Foreskin keratinocyte (primary cell): ENCODE measurements at places on chromosomes 4 and X.

GRCh38 chrX:111585337-111585736, 73.9 kb downstream of the SERTM2 start:
- no peak for DNase-seq

- peak; percentile 16 for DNase-seq
These were observed 3.2 kb downstream of the TIGD4 start for GRCh38 chr4:152776352-152776751.

GRCh38 chrX:21699136-21699535, 41.0 kb upstream of the KLHL34 start:
- no peak for DNase-seq

GRCh38 chr4:94978904-94979303, 221.1 kb downstream of the BMPR1B start:
- DNase-seq: no peak

GRCh38 chrX:68710870-68711576, 63.6 kb downstream of the STARD8 start:
- peak; percentile 33 for DNase-seq

DNA sequence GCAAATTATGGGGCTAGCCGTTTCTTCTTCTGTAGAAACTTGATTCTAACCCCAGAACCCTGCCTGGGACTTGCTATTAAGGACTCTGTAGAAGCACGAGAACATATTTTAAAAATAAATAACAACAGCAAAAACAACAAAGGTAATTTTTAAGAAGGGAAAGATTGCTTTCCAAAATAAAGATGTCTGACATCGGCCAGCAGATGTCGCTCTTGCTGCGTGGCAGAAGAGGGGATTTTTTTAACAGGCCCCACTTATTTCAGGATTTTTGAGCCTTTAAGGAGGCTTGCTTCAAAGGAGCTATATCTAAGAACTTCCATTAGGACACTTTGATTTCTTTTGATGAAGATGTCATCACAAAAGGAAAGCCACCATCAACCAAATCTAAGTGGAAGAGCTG, 62.8 kb upstream of the EGFL6 start:
- no peak for DNase-seq

DNA sequence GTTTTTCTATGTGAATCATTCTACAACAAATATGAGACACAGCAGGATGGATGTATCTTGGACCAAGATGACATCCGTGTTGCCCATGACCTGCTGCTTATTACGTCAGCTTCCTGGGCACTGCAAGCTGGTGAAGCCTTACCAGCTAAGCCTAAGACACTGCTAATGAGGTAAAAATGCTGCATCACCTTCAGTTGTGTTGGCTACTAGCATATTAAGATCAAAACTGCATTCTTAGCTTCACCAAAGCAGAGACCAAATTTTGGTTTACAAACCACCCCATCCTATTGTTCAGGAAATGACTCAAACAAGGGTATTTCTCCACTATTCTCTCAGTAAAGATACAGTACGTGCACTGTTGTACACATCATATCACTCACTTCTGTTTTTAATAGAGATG, 50.3 kb downstream of the MAML3 start:
- DNase-seq: no peak

DNA sequence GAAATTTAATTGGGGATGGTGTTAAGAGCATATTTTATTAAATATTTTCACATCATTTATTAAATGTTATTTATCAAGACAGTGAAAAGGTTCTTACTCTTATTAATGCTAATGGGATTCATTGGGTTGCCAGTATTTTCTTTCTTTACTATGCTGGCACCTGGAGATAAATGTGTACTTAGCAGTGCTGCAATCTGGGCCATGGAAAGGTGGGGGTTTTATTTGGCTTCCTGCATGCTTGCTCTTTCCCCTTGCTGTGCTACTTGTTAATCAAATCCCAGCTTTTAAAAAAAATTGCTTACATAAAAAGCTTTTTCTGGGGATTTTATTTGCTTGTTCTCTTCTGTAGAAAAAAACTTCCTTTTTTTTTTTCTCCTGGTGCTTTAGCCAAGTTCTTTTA, 48.3 kb downstream of the ZAR1 start:
- DNase-seq: no peak

GRCh38 chr4:2179717-2180116, 62.2 kb downstream of the HAUS3 start:
- DNase-seq: no peak

DNA sequence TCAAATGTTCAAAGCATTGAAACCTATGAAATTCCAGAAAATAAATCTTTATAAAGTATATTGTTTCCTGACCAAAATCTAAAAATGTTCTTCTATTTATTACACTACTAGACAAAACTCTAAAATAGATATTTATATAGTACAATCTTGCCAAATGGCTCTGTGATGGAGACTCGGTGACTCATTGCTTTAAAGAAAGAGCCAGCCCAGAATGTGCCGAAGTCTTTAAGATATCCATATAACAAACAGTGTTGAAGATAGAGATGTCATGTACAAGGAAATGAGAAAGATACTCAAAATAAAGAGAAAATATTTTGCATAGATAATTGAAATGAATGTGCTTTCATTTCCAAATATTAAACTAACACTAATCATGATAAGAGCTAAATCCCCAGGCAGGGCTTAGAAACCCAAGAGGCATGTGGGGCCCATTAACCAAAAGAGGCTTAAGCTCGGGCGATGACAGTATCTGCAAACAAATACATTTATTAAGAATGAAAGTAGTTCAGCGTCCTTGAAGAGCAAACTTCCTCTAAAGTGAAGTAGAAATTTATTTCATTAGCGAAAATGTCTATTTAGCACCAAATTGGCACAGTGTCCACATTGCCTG, 102.1 kb upstream of the FAM9B start:
- no peak for DNase-seq

DNA sequence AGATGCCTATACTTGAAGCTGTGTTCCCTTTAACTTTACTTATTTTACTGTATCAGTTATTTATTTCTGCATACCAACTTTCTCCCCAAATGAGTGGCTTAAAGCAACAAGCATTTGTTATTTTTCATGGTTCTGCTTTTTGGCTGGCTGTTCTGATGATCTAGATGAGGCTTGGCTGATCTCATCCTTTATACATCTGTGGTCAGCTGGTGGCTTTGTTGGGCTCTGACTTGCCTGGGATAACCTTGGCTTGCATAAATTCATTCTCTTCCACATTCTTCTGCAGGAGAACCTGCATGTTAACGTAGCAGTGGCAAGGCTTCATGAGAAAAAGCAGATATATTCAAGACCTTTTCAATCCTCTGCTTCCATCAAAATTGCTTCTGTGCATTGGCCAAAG, 1317.6 kb downstream of the ADGRL3 start:
- DNase-seq: peak; percentile 76

- no peak for DNase-seq
These were observed 95.5 kb downstream of the MXRA5 start for GRCh38 chrX:3250966-3251365.

GRCh38 chr4:82865592-82865991, 25.4 kb downstream of the SEC31A start:
- peak; percentile 90 for DNase-seq

DNA sequence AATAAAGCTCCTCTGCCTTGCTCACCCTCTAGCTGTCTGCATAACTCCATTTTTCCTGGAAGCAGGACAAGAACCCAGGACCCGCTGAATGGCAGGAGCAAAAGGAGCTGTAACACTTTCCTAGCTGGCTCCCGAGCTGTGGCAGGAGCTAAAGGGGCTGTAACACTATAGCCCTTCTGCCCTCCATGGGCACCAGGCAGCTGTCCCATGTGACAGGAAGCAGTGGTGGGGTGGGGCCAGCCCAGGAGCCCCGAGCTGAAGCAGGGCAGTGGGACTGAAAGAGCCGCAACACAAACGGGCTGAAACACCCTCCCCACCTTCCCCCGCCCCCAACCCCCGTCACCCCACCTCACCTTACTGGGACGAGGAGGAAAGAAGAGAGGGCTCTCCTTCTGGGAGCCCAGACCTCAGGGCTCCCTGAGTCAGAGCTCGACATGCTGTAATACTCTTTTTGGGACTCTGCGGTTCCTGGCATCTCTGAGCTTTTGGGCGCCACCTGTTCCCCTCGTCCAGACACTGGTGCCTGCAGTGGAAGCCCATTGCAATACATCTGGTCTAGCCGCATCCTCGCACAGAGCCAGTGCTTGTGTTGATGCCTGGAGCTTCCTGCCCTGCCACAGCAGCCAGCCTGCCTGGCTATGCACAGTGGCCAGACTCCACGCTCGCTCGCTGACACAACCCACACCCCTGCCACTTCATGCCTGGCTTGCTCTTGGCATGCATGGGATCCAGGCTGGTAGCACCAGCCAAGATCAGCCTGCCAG, 39.4 kb downstream of the PPM1K start:
- no peak for DNase-seq

- no peak for DNase-seq
These were observed 23.9 kb upstream of the MXD4 start for GRCh38 chr4:2285613-2286381.

- no peak for DNase-seq
These were observed 22.1 kb downstream of the LUZP4 start for GRCh38 chrX:115311601-115312001.

DNA sequence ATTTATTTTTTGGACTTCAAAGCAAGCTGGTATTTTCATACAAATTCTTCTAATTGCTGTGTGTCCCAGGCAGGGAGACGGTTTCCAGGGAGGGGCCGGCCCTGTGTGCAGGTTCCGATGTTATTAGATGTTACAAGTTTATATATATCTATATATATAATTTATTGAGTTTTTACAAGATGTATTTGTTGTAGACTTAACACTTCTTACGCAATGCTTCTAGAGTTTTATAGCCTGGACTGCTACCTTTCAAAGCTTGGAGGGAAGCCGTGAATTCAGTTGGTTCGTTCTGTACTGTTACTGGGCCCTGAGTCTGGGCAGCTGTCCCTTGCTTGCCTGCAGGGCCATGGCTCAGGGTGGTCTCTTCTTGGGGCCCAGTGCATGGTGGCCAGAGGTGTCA, 15.3 kb downstream of the FGFR3 start:
- DNase-seq: no peak

DNA sequence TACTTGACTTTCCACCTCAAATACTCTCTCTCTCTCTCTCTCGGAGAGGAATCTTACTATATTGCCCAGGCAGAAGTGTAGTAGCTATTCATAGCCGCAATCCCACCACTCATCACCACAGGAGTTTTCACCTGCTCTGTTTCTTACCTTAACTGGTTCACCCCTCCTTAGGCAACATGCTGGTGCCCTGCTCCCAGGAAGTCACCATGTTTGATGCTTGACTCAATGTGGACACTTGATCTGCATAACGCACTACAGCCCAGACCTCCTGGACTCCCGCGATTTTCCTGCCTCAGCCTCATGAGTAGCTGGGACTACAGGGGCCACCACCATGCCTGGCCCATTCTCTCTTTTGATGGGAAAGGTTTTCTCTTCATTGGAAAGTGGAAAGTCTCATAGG, 271.8 kb downstream of the FBXW7 start:
- DNase-seq: no peak

GRCh38 chrX:7119950-7120877, 27.3 kb upstream of the STS start:
- no peak for DNase-seq

DNA sequence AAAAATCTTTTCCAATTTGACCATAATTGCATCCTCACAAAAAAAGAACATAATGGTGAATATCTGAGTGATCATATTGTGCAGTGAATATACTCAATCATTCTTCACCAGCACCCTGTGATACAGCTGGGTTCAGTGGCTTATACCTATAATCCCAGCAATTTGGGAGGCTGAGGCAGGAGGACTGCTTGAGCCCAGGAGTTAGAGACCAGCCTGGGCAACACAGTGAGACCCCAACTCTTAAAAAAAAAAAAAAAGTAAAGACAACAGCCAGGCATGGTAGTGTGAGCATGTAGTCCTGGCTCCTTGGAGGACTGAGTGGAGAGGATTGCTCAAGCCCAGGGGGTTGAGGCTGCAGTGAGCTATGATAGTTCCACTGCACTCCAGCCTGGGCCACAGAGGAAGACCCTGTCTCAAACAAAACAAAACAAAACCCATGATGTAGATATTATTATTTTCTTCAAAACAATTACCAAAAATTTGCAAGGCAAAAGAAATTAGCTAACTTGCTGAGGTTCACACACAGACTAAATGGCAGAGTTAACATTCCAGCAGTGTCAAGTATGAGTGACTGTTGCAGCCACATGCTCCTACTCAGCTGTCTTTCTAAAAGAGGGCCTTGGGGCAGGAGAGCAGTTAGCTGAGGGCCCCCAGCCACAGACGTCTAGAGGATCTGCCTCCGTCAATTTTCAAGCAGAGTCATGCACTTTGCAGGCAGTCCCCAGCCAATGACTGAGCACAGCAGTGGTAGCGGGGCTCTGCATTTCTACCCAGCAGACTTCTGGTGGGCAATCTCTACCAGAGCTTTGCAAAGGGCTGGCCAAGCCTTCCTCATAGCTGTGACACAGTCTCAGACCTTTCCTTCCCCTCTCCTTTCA, 33.4 kb downstream of the ADGRA3 start:
- no peak for DNase-seq

DNA sequence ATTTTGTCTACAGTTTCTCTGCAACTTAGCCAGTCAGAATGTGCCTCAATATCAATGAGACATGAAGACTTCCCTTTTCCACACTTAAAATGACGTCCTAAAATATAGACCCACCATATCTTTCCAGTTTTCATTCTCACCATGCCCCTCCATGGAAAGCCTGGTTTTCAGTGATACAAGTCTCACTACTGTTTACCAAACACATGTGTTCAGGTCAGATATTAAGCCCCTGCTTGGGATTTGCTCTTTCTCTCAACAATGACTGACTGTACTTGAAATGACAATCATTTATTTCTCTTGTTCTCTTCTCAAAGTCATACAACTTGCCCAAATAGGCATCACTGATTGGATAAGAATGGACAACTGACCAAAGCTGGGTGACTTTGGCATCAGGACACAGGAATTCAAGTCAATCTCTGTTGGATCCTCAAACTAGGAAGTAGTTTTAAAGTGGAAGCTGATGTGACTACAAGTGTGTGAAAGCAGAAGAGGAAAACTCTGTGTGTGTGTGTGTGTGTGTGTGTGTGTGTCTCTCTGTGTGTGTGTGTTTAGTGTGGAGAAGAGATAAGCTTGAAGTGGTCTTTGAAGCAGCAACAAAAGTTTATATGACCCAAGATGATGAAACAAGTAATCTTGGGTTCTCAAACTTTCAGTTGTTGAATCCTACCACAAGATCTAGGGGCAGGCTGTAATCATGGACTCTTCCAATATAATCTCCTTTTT, 217.4 kb upstream of the FGF13 start:
- DNase-seq: no peak

GRCh38 chr4:17426222-17426621, 85.7 kb downstream of the QDPR start:
- no peak for DNase-seq

DNA sequence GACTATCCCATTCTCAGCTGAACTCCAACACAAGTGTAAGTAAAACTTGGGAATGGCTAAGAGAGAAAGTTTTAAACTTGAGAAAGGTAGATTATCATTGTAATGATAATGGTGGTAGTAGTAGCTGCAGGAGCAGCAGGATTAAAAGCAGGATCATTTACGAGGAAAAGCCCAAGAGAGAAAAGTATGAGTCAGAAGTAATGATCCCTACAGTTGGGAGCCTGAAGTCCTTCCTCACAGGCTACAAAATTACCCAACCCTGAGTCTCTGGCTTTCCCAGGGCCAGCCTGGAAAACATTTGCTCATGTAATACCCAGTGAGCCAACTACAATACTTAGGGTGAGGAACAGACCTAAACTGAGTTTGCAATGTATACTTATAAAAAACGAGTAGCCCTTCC, 4.4 kb upstream of the PRDM8 start:
- no peak for DNase-seq
